Skin of body (tissue), 3 donors: ENCODE measurements at places on chromosomes 2 and 18.
A peak's percentile ranks its signal among the peaks of the same experiment; 100 is the strongest.

DNA sequence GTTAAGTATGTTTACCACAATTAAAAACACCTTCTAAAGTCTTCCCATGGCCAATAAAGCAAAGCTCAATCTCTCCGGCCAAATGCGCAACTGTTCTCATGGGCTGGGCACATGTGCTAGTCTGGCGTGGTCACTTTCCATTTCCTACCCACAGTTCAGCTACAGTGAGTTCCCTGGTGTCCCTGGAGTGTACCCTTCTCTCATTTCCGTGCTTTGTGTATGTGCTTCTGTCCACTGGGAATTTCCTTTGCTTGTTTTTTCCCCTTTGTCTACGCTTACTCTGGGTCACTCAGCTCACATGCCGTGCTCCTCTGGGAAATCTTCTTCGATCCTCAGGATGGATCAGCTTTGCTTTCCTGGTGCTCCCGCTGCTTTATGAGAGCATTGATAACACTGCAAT, 69.6 kb upstream of the GYPC start:
- DNase-seq = no peak

GRCh38 chr2:185372188-185372587, 366.4 kb upstream of the FSIP2 start:
- DNase-seq = peak; percentile 41

DNA sequence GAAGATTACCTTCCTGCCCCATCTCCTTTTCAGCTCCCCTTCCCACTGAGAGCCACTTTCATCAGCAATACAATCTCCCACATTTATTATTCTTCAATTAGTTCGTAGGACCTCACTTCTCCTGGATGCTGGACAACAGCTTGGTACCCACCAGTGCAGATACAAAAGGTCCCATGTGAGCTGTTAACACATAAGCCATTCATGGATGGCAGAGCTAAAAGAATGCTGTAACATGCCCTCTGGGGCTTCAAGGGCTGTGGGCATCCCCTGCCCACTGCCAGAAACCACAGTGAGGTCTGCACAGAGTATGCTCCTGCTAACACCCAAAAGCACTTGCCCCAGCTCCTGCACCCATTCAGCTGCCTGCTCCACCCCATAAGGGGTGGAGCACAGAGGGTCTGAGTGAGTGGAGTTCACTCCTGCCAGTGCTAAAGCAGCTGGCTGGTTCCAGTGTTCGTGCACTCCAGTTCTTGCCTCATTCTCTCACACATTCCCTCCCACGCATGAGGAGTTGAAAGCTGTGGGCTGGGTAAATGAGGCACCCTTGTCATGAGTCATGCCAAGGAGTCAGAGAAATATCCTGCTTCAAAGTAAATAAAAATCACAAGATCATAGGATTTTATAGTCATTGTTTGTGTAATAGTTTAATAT, 305.9 kb upstream of the TMEFF2 start:
- no peak for DNase-seq

GRCh38 chr2:23351388-23352141, 33.4 kb upstream of the KLHL29 start:
- DNase-seq = peak; percentile 84

DNA sequence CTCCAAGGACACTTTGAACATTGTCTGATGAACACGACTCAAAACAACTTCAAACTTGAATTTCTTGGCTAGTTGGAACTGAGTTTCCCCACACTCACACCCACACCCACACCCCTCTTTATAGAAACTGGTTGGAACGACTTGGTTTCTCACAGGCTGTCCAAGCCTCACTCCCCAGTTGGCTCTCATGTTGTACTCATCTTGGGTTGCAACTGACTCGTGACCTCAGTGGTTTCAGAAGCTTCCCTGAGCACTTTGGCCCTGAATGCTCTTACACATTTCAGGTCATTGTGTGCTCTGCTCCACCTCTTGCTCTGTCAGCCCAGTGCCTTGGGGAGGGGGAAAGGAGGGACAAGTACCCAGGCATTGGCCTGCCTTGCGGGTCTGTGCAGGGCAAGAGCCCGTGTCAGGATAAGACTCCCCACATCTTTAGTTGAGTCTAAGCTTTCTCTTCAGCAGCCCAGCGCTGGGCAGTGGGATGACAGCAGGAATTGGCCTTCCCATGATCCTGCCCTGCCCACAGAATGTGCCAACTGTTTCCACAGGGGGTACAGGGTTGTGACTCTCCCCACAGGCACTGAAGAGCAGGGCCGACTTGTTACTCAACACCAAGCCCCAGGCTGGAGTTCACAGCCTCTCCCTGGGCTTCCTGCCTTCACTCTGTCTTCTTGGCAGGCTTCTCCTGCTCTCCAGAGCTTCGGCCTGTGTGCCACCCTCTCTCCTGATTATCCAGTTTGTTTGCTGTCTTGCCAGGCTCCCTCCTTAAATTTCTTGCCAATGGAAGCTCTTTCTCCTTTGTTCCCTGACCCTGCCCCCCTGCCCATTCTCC, 104.6 kb downstream of the RTN4 start:
- DNase-seq = no peak
